GM12878 (cell line): ENCODE measurements at places on chromosomes 4 and X.
A peak's percentile ranks its signal among the peaks of the same experiment; 100 is the strongest.

DNA sequence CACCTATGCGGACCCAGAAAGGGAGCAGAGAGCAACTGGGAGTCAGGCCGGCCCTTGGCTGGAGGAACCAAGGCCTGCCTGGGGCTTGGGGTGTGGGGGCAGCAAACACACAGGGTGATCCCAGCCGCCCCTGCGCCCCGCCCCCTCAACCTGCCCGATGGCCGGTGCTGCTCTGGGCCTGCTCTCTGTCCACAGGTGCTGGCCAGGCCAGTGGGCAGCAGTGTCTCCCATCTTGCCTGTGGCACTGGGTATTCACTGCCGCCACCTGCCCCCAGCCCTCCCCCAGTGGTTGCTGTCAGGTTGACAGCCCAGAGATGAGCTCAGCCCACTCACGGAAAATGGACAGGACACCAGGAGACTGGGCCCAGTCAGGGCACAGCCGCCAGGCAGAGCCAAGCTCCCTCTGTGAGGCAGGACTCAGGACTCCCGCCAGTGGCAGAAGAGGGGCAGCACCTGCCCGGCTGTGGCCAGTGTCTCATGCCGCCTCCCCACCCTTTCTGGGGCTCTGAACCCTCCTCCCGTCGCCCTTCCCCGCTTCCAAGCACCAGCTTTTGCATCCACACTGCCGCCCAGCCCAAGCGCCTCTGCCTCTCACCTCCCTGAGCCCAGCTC is 4.7 kb downstream of the NKX1-1 start:
- DNase-seq: no peak

GRCh38 chr4:68907788-68908700 is 43.6 kb downstream of the UGT2A3 start:
- no peak for DNase-seq

DNA sequence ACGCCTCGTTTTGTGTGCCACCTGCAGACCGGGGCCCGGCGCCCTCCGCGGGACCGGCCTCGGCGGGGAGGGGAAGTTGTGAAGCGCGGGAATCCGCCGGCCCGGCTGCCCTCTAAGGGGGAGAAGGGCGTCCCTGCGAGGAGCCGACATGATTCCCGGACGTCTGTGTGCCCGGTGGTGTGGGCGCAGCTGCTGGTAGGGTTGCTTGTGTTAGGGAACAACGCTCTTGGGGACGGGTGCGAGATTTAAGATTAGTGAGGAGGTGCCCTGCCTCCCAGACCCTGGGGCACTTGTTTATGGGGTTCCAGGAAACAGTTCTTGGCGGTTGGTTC is 627 bp downstream of the CDKN2AIP start:
- DNase-seq: no peak

DNA sequence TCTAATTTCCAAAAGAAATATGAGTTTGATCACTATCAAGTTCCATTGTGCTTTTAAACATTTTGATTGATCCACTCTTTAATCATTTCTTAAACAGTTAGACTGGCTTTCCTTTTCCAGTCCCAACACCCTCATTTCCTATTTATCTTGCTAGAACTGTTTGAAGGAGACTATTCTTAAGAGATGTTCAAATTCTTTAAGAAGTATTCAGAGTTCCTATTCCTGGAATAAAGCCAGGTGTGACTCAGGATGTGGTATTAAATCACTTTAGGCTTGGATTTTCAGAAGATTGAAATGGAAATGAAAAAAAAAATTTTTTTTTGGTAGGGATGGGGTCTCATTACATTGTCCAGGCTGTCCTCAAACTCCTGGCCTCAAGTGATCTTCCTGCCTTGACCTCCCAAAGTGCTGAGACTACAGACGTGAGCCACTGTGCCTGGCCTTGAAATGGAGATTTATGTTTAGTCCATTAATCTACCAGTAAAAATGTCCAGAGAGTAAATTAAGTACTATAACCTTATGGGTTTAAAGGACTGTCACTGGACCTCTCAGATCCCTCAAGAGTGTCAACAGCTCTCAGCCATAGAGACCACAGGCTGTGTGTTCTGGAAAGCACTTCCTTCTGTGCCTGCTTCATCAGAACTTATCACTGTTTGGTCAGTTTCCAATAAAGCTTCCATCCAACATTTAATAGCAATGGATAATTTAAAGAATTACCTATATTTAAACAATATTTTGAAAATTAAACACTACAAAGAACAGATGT is 90.7 kb downstream of the CDS1 start:
- DNase-seq: no peak

GRCh38 chr4:19262467-19262866 is 989.2 kb upstream of the SLIT2 start:
- no peak for DNase-seq

- no peak for DNase-seq
Observed at GRCh38 chr4:31964685-31965084, 1244.5 kb downstream of the PCDH7 start.

DNA sequence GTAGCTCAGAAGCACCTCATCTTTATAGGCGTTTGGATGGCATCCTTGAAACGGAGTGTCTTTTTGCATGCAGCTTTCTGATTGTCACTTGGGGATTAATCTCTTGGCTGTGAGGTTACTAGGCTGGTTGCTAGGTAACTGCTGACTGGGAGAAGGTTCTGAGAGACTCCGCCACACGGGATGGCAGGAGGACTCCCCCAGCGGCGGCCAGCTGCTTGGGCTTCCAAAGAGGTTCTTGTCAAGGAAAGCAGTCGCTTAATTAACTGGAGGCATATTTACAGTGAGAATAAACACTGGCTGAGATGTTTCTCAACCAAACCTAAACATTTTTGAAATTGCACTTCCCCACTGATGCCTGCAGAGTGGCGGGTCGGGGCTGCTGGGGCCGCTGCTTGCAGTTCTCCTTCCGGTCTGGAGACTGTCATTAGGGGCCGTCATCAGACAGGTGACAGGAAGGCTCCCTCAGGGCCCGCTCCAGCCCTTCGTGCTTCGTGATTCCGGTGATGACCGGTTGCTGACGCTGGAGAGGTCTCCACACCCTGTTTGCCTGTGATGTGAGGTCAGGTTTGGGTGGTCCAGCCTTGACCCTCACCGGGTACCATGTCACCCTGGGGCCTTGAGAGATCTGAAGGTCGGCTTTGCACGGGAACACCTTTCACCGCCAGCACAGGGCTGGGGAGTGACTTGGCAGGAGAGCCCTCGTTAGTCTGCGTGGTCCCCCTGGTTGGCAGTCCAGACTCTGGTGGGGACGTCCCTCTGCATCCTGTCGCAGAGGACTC is 9.1 kb downstream of the NSG1 start:
- no peak for DNase-seq

GRCh38 chrX:45324941-45325340 is 124.3 kb upstream of the DIPK2B start:
- no peak for DNase-seq

GRCh38 chr4:40305328-40306170 is 29.6 kb upstream of the CHRNA9 start:
- peak; percentile 100 for DNase-seq

DNA sequence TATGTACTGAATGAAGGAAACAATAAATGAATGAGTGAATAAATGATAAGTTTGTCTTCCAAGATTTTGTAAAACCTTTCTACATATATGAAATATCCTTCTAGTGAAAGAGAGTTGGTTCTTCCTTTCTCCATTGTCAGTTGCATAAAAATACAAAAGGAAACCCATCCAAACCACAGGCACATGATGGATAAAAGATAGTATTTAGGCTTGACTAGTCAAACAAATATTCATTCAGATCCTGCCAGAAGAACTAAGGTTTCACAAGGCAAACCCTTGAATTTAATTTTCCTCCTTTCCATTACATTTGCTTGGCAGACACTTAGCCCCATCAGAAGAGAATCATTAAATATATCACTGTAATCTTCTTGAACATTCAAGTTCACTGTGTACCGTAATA is 208.4 kb downstream of the COL25A1 start:
- no peak for DNase-seq

- no peak for DNase-seq
Observed at GRCh38 chr4:177879851-177880250, 437.6 kb upstream of the AGA start.

DNA sequence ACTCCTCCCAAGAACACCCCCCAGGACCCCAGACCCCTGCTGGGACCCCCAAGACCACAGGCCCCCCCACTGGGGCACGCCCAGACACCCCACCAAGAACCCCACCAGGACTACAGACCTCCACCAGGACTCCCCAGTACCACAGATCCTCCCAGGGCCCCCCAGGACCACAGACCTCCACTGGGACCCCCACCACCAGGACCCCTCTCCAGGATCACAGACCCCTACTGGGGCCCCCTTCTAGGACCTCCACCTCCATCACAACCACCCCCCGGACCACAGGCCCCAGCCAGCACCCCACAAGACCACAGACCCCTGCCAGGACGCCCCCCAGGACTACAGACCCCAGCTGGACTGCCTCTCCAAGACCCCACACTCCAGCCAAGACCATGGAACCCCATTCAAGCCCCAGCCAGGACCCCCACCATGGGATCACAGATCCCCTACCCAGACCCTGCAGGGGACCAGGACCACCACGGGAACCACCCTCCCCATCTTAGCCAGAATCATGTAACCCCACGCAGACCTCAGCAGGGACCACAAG is 855 bp upstream of the DHRSX start:
- no peak for DNase-seq

DNA sequence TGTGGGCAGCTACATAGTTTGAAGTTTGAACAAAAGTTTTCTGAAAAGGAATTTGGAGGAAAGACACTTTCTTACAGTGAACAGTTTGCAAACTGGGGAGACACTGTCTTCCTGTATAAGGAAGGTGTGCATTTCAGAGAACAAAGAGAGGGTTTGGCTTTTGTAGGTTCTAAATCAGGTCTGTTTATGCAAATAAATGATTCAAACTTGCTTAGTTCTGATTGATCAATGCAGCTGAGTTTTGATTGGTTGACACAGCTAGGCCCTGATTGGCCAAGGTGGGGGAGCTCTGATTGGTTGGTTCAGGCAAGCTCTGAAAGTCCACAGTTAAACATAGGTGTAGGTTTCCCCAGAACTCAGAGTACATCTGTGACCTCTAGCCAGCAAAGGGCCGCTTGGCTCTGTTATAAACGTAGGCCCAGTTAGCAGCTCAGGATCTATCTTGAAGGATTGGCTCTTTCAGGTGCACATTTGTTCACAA is 63.0 kb upstream of the ENPP6 start:
- peak; percentile 95 for DNase-seq

DNA sequence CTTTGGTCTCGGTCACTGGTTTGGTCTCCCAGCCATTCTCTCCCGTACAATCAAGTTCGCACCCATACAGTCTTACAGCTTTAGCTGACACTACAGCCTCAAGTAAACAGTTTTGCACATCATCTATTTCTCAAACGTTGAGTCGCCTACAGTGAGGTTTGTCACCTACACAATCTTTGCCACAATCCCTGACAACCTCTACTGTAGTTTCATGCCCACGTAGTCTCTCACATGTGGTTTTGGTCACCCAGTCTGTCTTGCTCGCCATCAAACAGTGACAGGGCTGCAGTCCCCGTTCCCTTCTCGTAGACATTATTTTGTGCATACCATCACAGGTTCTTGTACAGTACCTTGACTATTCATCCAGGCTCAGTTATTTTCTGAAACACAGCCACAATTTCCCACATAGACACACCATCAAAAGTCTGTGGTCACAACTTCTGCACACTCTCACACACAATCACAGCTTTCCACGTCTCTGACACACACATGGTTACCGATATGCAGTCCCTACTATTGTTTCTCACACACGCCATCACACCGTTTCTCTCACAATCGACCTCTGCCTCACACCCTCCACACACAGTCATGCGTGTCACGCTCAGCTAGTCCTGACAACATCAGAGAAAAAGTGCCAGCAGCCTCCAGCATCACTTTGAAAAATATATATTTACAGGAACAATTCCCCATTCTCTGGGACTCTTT is 5.3 kb upstream of the CFP start:
- DNase-seq: no peak

DNA sequence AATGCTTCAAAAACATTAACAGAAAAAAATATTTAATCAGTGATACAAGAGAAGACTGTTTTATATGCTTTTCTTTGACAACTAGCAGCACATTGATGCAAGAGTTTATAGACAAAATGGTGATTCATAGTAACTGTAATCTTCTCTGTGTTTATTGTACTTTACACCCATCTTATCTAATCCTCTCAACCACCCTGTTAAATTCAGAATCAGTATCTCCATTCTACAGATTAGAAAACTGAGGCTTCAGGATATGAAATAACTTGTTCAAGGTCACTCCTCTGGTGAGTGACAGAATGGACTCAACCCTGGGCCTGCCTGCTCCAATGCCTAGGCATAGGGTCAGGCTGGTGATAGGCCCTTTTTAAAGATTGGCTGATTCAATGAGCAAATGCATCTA is 26.1 kb upstream of the TMEM184C start:
- DNase-seq: no peak

- DNase-seq: no peak
Observed at GRCh38 chr4:184792950-184793555, 32.7 kb downstream of the ACSL1 start.

DNA sequence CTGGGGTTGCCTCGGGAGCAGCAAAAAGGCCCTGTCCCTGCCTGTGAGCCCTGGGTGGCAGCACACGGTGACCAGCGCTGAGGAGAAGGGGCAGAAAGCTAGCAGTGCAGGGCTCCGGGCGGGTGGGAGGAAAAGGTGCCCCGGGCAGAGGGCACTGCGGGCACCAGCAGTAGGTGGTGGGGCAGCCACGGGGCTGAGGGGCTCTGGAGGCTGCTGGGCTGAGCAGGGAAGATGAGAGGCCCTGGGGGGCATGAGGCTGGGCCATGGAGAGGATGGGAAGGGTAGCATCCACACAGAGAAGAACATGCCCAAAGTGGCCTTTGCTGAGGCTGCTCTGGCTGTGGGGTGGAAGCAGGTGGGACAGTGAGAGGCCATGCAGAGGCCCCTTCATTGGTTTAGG is 67.5 kb upstream of the NKX1-1 start:
- DNase-seq: no peak

GRCh38 chr4:8817096-8817812 is 54.4 kb downstream of the HMX1 start:
- DNase-seq: no peak

- no peak for DNase-seq
Observed at GRCh38 chrX:25144043-25144940, 128.5 kb upstream of the ARX start.

GRCh38 chr4:132056496-132056895 is 1092.6 kb upstream of the PCDH10 start:
- no peak for DNase-seq

GRCh38 chr4:133996431-133997121 is 205.0 kb downstream of the PABPC4L start:
- no peak for DNase-seq
